Muscle of leg (tissue), 16 donors: ENCODE measurements at places on chromosomes 3 and 15.

DNA sequence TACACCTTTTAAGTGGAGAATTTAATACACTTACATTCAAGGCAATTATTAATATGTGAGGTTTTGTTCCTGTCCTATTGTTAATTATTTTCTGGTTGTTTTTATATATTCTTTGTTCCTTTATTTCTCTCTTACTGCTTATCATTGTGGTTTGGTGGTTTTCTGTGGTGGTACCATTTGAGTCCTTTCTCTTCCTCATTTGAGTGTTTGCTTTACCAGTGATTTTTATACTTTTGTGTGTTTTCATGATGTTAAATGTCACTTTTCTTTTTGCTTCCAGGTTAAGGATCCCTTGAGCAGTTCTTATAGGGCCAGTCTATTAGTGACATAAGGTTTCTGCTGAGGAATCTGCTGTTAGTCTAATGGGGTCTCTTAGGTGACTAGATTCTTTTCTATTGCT, 116.5 kb downstream of the LRRK1 start:
- no peak for DNase-seq

GRCh38 chr3:52845157-52845556, 10.3 kb upstream of the MUSTN1 start:
- DNase-seq: peak; percentile 68

GRCh38 chr3:42652611-42653302, 740 bp upstream of the ZBTB47 start:
- peak; percentile 61 for DNase-seq

GRCh38 chr3:196927571-196928453, 14.5 kb downstream of the NCBP2 start:
- no peak for DNase-seq

DNA sequence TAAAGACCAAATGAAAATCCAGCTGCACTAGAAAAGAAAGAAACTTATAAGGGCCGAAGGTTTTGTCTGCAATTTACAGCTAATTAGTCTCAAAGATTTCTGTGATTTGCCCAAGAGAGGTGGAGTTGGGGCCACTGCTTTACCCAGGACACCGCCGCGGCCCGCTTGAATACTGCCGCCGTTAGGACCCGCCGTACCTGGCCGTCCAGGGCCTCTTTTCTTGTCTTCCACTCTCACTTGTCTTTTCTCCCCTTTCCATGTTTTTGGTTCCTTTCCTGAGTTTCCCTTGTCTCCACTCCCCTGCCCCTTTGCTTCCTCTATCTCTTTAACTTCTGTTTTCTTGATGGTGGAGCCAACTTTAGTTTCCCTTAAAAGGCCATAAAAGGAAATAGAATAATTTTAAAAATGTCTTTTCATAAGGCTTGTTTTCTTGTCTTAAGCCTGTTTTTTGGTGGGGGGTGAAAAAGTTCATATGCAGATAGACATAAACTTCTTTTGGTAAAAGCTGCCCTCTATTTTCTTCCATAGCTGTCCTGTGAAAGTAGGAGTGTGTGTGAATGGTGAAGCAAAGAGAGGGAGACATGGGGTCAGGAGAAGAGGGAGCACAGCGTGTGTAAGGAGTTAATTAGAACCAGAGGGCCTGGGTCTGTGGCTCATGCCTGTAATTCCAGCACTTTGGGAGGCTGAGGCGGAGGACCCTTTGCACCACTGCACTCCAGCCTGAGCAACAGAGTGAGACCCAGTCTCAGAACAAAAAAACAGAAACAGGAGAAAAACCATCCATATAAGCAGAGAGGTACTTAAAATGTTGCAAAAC, 16.0 kb upstream of the CCNL1 start:
- peak; percentile 74 for DNase-seq

GRCh38 chr3:114439284-114439683, 145.5 kb downstream of the TIGIT start:
- no peak for DNase-seq

DNA sequence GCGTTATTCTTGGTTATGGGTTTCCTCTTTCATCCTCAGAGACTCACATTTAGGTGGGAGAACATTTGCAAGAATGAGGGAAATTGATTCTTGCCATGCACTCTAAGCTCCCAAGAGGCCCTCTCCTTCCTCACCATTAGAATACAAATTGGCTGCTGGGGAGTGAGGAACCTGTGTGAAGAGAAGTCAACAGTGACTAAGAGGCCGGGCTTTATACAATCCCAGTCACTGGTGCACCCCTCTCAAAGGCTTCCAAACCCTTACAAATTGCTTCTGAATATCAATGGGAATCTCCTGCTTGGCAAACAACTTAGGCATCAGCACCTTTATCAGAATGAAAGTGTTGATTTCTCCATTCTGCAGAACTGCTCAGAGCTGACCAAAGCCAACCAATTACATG, 16.5 kb upstream of the RGMA start:
- DNase-seq: no peak

- DNase-seq: no peak
Observed at GRCh38 chr15:57559875-57560274, 31.8 kb upstream of the MYZAP start.

DNA sequence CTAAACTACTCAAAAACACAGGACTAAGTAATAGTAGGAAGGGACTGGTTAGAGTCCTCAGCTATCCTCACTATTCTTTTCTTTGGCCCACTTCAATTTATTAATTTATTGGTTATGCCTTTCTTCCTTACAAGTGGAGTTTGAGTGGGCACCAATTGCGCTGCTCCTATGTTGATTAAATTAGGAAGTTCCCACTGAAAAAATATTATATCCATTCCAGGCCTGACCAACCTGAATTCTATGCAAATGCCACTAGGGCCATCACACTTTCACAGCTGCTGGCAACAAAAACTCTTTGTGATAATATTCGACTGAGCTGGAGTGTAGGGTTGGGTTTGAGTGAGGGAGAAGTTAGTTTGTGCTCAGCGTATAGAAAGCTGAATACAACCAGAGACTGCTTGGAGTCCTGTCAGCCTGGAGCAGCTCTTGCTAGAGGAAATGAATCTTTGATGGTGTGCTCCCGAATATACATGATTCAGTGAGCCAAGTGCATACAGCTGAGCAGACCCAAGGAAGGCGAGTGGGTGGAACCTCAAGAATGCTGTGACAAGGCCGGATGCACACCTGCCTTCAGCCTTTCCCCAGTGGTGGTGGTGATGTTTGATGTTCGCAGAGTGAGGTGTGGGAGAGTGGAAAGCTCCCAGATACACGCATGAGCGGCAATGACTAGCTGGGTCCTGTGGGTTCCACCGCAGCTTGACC, 1.5 kb downstream of the ARHGEF3 start:
- DNase-seq: no peak

DNA sequence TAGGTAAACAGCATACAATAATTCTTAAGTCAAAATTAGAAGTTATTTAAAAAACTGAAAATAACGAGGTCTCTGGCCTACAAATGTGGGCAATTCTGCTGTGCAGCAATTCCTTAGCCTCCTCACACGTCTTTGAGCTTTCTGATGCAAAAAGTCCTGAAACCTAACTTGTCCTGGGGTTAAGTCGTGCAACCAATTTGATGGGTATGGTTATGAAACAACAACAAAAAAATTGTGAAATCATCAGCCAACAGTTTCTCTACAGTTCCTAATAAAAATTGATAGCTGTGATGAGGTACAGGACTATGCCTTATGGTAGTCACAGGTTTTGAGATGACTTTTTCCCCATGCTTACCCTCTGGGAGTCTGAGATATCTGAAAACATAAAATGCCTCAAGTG, 6.5 kb upstream of the GLB1 start:
- no peak for DNase-seq

GRCh38 chr15:48862705-48863104, 15.2 kb upstream of the EID1 start:
- no peak for DNase-seq

DNA sequence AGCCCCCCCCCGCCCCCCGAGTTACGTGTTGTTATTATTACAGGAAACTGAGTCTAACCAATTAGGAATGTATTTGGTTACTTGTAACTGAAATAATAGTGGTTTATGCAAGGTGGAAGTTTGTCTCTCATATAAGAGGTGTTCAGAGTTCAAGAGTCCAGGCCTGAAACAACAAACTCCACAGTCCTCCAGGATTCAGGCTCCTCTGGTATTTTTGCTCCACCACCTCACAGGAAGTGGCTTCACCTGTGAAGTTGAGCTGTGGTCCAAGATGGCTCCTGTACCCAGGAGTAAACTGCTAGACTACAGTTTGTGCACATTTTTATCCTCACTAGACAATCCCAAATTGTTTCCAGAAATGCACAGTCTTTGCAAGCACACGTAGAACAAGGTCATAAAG, 27.3 kb downstream of the MOBP start:
- no peak for DNase-seq

GRCh38 chr3:5618170-5618569, 430.7 kb downstream of the EDEM1 start:
- DNase-seq: no peak

- no peak for DNase-seq
Observed at GRCh38 chr3:2635511-2635910, 474.7 kb downstream of the IL5RA start.

DNA sequence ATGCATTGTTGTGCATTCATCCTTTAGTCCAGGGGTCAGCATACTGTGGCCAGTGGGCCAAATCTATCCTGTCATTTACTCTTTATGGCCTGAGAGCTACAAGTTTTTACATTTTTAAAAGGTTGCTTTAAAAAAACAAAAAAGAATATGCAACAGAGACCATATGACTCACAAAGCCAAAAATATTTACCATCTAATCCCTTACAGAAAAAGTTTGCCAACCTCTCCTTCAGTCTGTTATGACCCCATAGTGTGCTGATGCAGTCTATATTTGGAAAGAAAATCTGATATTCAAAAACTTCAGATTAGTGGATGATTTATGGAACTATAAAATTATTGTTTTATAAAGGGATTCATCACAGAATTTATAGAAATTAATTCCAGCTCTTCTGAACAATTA, 237.5 kb upstream of the IL12A start:
- DNase-seq: no peak

DNA sequence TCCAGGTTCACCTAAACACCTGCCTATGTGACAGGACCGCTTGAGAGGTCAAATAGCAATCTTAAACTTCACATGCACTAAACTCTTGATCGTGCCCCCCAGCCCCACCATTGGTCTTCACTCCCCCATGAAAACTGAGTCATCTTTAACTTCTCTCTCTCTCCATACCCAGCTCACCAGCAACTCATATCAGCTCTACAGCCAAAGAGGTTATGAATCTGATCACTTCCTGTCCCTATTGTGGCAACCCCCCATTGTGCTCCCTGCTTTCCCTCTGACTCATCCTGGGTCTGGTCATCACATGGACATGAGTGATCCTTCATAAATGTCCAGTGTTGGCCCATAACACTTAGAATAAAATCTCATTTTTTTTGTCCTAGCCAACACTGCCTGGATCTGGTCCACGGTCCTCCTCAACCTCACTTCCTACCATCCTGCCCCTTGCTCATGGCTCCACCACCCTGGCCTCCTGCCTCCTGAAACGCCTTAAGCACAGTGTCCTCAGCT, 103.4 kb upstream of the HACD2 start:
- no peak for DNase-seq

DNA sequence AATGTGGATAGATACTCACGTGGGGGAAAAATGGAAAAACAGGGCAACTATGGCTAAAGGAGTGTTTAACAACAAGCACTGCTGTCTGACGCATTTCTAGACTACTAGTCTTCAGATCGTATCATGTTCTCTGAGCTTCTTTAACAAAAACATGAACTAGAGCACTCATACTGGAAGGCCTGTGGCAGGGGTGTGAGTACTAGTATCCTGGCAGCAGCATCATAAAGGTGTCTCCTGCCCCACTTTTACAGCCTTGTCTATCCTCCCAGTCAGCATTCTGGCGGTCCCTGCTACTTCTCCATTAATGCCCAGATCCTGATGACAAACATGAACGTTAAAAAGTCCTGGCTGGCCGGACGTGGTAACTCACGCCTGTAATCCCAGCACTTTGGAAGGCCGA, 4.0 kb downstream of the FMN1 start:
- no peak for DNase-seq

DNA sequence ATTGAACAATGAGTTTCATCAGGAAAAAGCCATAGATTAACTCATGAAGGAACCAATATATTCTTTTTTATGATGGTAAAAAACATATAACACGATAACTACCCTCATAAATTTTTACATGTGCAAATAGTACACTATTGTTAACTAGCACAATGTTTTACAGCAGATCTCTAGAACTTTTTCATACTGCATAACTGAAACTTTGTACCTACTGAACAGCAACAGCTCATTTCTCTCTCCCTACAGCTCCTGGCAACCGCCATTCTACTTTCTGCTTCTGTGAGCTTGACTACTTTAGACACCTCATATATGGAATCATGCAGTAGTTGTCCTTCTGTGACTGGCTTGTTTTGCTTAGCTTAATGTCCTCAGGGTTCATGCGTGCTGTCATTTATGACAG, 235.4 kb downstream of the NFKBIZ start:
- no peak for DNase-seq

DNA sequence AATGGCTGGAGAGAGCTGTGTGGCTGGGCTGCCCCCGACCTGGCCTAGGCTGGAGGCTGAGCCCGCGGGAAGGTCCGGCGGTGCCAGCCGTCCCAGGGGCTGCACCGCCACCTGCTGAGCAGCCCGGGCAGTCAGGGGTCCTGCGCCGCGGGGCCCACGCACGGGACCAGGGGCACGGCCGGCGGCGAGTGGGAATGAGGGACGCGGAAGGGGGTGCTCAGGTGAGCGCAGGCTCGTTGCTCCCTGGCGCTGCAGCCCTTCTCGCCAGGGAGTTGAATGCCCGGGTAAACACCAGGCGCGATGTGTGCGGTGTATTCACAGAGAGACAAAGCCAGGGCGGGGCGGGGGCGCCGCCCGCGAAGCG, 666 bp upstream of the SEMA3F start:
- DNase-seq: no peak

- peak; percentile 17 for DNase-seq
Observed at GRCh38 chr3:83868909-83869567, 1089.8 kb upstream of the CADM2 start.

GRCh38 chr3:126023390-126023789, 54.4 kb downstream of the ROPN1B start:
- no peak for DNase-seq

DNA sequence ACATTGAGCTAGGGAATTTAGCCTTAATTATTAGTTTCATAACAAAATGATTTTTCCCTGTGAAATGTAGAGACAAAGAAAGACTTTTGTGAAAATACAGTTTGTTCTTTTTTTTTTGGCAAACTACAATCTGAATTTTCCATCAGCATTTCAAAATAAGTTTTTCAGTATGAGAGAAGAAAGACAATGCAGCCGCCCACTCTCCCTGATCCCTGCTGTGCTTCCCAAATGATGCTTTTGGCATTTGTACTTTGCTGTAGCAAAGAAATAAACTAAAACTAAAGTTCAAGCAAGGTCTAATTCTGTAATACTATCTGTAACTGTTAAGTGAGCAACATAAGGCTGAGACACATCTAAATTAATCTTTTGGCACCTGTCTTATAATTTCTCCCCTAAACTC, 782.2 kb downstream of the VGLL3 start:
- peak; percentile 51 for DNase-seq
